NCI-H1105 treated with DMSO at 0.1 percent for 48 hours (cell line): ENCODE measurements at places on chromosomes 16 and 17.
A peak's percentile ranks its signal among the peaks of the same experiment; 100 is the strongest.

DNA sequence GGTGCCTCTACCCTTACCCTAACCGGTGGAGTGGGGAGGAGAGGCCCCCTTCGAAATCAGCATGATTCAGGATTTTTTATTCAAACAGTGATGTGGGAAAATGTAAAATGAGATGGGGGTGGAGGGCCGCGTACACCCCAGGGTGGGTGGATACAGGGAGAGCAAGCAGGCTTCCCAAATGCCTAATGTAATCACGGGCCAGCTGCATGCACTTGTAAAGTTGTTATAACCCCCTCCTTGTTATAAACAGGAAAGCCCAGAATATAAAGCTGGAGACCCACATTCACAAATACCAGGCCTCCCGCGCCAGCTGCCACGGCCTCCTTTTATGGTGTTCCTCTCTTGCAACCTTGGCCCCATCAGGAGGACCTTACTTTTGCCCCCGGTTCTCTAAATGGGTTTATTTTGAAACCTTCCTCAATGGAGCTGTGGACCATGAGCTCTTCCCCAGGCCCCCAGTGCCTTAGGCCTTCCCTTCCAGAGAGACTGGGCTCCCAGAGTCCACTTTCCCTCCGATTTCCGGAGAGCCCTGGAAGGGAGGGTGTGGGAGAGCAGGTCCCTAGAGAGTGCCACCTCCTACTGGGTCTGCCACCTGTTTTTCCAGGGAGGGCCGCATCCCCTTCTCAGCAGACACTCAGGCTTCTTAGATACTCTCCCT lies 906 bp upstream of the FOXL1 start:
- peak; percentile 53 for DNase-seq

- DNase-seq, result peak; percentile 76
Observed at GRCh38 chr17:48100591-48101011, 677 bp downstream of the CBX1 start.

GRCh38 chr17:31525801-31526549 lies 134.5 kb downstream of the RAB11FIP4 start:
- no peak for DNase-seq

DNA sequence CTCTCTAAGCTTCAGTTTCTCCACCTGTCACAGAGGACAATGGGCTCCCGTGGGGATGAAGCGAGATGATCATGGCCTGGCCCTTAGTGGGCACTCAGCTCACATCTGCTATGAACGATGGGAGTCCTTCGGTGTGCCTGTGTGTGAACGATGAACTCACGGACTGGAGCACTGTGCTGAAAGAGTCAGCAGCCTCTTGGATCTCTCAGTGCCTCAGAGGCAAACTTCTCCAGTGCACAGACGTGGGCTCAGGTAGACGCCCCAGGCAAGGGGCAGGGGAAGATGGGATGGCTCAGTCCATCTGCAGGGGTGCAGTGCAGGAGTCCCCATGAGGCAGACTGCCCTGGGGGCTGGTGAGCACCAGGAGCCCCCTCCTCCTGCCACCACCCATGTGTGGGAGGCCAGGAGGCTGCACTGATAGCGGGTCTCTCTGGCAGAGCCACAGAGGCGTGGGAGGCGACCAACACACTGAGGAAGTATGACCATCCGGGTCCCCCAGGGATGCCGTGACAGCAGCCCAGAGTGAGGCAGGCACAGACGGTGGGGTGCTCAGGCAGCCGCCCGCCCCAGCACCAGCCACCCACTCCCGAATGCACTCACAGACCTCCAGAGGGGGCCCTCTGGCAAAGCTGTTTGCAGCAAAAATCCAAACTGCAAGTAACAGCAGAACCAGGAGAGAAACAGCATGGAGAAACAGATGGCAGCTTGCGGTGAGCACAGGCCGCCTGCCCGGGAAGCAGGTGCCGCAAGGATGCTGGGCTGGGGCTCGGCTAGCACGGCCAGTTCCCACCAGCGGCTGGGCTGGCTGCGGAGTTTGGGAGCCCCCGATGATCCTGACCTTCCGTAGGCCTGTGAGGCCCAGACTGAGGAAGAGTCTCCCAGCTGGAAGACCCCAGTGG lies 82.7 kb downstream of the RPH3AL start:
- DNase-seq, result no peak

DNA sequence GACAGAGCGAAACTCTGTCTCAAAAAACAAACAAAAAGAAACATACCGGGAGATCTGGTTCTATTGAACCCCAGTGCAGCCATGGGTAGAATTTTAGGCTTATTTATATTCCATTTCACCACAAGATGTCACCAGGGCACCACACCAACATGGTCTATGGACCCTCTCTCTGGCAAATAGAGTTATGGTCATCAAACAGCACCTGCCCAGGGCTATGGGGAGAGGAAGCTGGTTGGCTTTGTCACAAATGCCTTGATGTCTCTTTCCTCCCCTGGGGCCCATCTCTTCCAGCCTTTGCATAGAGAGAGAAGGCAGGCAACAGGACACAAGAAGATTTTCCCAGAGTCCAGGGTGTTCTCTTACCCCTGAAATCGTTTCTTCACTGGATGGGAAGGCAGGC lies 128.4 kb downstream of the WWOX start:
- no peak for DNase-seq

DNA sequence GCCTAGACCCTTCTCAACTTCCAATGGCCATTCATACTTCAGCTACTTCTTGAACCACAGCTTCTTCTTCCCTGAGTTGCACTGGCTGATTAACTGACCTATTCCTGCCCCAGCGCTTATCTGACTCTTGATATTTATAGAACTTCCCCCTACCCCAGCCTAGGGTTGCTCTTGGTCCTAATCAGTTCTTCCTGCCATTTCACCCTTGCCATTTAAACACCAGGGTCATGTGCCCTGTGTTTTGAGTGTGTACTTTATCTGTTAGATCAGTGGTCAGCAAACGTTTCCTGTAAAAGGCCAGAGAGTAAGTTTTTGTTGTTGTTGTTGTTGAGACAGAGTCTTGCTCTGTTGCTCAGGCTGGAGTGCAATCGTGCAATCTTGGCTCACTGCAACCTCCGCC lies 82.4 kb upstream of the COX10 start:
- DNase-seq, result no peak

DNA sequence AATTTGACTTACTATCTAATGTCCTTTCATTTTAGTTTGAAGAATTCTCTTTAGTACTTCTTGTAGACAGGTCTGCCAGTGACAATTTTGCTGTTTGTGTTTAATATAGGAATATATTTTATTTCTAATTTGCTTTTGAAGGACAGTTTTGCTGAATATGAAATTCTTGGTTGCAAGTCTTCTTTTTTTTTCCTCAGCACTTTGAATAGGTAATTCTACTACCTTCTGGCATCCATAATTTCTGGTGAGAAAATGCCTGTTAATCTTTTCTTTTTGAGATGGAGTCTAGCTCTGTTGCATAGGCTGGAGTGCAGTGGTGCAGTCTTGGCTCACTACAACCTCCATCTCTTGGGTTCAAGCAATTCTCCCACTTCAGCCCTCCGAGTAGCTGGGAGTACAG lies 25.2 kb upstream of the CCL22 start:
- DNase-seq, result no peak

- no peak for DNase-seq
Observed at GRCh38 chr17:59764292-59764741, 56.9 kb downstream of the VMP1 start.

DNA sequence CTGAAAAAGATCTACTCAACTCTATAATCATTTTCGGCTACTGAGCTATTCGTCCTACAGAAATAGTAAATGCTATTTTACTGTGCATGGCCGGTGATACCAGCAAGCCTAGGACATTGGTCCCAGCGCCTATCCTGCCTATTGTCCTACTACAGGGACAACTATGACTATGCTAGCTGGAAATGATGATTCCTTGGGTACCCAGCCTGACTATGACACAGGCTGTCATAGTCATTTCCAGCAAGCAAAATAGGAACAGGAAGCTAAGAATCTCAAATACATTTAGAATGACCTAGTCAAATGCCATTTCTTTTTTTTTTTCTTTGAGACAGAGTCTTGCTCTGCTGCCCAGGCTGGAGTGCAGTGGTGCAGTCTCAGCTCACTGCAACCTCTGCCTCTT lies 33.7 kb upstream of the HSBP1 start:
- no peak for DNase-seq

GRCh38 chr17:78013683-78014467 lies 55.4 kb downstream of the TNRC6C start:
- peak; percentile 62 for DNase-seq

DNA sequence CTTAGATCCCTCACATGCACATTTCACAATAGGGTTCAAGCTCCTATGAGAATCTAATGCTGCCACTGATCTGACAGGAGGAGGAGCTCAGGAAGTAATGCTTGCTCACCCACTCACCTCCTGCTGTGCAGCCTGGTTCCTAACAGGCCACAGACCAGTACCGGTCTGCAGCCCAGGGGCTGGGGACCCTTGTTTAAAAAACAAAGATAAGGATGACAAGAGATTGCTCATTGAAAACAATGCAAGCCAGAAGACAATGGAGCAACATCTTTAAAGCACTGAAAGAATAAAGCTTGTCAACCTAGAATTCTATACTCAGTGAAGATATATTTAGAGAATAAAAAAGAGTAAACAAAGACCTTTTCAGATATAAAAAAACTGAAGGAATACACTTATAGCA lies 22.8 kb upstream of the FA2H start:
- DNase-seq, result no peak

DNA sequence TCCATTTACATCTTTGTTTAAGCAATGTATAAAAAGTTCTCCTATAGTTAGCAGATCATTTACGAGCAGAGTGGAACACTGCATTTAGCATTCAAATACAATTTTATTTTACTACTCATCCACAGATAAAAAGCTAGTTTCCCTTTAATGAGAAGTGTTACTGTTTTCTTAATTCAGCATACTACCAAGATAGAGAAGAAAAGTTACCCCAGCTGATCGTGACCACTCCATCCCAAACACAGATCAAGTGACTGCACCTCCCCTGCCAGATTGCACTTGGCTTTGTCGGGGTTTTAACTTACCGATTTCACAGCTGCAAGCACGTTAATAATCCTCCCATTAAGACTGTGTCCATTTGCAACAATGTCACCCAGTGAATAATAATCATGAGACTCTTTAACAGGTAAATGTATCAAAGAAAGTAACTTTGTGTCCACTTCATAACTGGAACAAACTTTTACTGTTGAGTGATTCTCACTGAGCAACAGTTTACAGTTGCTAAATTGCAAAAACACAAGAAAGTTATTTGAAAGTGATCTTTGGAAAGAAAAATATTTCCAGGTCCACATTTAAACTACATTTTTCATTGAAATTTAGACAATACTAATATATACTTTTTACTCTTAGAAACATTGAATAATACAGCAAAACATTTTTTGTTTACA lies 14.4 kb downstream of the MEIOB start:
- DNase-seq, result no peak

- no peak for DNase-seq
Observed at GRCh38 chr17:78126895-78127238, 1.7 kb downstream of the TMC6 start.

DNA sequence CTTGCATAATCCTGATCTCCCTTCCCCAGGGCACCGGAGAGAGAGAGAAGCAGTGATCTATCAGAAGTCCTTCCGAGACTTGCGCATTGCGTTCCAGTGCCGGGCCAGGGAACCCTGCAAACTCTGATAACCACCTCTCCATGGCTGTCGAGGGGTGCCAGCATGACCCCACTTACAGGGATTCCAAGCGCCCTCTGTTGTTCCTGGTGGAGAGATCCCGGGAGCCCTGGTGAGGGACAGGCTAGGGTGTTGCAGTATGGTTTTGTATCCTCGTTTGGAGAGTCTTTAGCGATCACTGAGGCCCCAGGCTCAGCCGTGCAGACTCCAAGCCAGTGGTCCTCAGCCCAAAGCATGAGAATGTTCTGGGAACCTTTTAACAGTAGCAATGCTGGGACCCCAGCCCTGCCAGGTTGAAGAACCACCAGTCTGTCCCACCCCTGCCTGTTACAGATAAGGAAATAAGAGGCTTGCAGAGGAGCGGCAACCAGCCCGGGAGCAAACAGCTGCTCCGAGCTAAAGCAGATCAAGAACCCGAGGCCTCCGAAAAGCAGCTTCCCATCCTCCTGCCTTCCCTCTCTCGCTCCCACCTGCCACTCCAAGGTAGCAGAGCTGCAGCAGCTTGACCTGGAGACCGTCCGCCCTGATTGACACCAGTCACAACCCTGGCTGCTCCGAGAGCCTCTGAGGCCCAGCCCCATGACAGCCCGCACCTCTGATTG lies 150.3 kb upstream of the RPL38 start:
- no peak for DNase-seq

GRCh38 chr17:8153957-8154607 lies 1.9 kb upstream of the PER1 start:
- DNase-seq, result peak; percentile 67

DNA sequence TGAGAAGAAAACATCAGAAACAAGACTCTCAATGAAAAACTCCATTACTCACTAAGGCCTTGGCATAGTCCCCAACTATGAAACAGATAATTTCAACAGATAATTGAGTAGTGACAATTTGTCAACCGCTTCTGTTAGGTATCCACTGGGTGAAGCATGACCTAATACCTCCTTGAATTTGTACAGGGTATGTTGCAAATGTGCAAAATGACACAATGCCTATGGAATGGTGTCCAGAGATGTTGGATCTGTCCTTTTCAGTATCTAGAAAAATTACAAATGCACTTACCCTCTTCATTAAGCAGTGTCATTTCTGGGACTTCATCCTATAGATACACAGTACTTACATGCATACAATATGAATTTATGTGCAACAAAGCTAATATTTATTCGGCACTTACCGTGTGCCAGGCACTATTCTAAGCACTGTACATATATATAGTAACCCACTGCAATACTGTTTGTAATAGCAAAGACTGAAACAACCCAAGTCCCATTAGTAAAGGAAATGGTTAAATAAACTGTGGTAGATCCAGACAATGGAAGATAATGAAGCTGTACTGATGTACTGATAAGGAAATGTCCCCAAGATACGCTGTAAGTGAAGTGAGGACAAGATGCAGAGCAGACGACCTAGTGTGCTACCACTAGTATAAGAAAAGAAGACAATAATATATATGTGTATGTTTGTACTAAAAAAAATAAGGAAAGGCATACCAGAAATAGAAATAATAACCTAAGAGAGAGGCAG lies 21.4 kb upstream of the SLC6A4 start:
- DNase-seq, result no peak

DNA sequence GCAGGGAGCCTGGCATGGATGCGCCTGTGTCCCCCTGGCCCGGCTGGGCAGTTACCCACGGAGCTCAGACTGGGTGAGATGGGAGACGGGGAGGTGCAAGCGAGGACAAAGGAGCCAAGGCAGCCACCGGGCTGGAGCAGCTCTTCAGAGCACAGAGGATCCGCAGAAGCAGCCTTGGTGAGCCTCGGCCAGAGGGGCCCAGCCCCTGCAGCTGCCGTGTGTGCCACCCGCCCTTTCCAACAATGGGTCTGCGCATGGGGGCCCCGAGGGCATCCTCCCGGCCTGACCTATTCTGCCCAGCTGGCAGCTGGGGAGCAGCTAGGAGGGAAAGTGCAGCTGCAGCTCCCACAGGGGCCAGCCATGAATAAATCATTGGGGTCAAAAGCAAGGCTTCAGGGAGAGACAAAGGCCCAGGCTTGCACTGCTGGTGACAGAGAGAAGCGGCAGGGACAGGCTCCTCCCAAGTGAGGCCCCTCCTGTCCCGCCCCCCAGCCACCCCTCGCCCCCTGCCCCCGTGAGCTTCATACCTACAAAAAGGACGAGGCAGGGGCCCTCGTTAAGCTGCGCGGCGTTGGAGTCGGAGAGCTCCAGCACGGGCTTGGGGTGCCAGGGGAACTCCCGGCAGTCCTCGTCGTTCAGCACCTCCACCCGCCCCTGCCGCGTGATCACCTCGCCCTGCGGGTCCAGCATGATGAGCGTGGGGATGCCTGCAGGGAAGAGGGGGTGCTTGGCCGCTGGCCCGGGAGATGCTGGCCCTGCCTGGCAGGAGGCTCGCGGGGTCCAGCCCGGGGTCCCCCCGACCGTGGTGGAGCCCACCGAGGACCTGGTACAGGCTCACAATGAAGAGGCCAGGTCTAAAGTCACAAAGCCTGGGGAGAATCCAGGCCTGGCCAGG lies 22.6 kb downstream of the MRM3 start:
- no peak for DNase-seq
